ENCODE measurements at places on chromosomes 2 and 18.
A peak's percentile ranks its signal among the peaks of the same experiment; 100 is the strongest.

DNA sequence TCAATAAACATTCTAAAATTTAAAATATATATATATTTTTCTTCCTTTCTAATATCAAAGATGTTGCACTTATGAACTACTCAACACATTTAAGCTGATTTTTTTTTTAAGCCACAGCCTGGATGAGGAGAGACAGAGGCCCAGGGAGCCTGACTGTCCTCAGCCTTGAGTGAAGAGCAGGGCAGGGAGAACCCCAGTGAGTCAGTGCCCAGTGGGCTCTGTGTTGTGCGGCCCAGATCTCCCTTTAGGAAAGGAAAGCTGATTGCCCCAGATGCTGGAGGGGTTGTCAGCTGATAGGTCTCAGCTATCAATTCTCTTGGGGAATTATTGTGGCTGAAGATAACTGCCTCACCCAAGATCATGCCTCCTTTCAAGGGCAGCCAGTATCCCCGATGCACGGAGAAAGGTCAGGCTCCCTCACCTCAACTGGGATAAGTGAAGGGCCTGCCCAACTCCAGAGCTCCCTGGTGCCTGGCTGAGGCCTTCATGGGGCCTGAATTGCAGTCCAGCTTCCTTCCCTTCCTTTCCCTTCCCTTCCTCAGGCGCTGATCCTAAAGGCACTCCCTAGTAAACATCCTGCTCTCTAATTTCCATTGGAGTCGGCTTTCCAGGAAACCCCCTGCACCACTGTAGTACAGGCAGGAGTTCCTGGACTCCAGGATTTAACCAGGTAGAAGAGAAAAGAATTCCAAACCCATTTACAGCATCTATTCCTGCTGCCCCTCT lies 106.9 kb upstream of the ATL2 start:
- DNase-seq: no peak

- DNase-seq: no peak
Measured at GRCh38 chr18:37019157-37019827, 190.4 kb downstream of the KIAA1328 start.

- DNase-seq: peak; percentile 97
Measured at GRCh38 chr2:10447895-10448575, at the start of gene ODC1. Gene ODC1 (minus strand): TSS chr2:10448327. CDS start chr2:10445032, 3,295 bp downstream.

GRCh38 chr2:138711812-138712211 lies 68.4 kb downstream of the NXPH2 start:
- DNase-seq: no peak

All from stimulated activated CD4-positive, alpha-beta T cell treated with anti-CD3 and anti-CD28 coated beads, Interleukin-1b, Interleukin-23, amount 100 ng/mL, for 48 hours (primary cell).